ELF-1 (cell line): ENCODE measurements at places on chromosomes 12 and 14.

GRCh38 chr14:99809859-99810558 lies 16.8 kb downstream of the EML1 start:
- DNase-seq: peak; percentile 86

DNA sequence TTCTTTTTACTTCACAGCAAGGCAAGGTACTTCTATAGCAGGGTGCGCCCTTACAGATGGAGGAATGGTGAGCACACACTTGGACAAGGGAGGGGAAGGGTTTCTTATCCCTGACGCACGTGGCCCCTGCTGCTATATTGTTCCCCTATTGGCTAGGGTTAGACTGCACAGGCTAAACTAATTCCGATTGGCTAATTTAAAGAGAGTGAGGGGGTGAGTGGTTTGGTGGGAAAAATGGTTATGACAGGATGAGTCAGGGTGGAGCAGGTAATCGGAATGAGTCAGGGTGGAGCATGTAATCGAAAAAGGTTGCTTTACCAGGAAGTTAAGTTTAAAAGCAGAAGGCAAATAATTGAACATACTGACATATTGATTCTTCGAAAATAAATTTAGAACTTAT lies 23.7 kb upstream of the RAB21 start:
- DNase-seq: no peak

- no peak for DNase-seq
Measured at GRCh38 chr12:127133675-127134335, 1133.2 kb upstream of the TMEM132C start.

GRCh38 chr14:64992328-64992885 lies 5.7 kb downstream of the FNTB start:
- DNase-seq: no peak
